ENCODE measurements at places on chromosomes 5 and 9. TPM values are rescaled to one million over a fixed set of nuclear protein-coding genes. Genes with fewer than 3 reads are reported as not detected.

DNA sequence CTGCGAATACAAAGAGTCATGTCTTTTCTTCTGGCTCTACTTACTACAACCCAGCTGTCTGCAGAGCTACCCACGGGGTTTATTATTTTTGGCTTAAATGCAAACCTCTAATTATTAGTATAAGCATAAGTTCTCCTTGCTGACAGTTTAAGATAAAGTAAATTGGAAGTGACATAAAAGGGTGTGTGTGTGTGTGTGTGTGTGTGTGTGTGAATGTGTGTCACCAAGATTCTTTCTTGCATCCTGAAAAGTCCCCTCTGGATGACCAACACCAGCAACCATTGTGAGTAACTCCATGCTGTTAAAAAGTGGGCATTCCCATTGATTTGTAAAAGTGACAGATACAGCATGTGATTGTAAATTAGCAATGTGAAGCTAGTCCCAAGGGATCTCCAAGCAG is 803.8 kb upstream of the ZNF608 start:
- no peaks in the 10 kb centered on the region for H3K36me3 ChIP-seq
- no peaks in the 10 kb centered on the region for H3K27me3 ChIP-seq
- no peaks in the 10 kb centered on the region for H3K4me1 ChIP-seq
- H3K4me3 ChIP-seq = no peak overlapping the region
- no peak for DNase-seq

DNA sequence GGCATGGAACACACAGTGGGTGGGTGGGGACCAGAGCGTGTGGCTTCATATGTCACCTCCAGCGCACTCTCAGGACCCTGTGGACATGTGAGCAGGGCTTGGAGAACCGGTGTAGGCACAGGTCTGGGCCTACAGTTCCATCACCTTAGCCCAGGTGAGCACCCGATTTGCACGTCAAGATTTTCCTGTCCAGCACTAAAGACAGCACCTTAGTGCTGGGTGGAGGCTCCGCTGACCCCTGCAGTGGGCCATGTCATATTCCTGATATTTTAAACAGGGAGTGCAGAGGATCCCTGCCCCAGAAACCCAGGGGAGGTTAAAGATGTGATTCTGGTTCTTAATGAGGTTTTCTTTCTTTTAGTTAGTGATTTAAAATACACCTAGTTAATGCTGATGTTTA is 356.0 kb upstream of the IRX4 start:
- H3K27me3 ChIP-seq = no peaks in the 10 kb centered on the region
- H3K36me3 ChIP-seq = no peaks in the 10 kb centered on the region
- H3K4me1 ChIP-seq = no peaks in the 10 kb centered on the region
- no peak for DNase-seq
- no peak overlapping the region for H3K27ac ChIP-seq

DNA sequence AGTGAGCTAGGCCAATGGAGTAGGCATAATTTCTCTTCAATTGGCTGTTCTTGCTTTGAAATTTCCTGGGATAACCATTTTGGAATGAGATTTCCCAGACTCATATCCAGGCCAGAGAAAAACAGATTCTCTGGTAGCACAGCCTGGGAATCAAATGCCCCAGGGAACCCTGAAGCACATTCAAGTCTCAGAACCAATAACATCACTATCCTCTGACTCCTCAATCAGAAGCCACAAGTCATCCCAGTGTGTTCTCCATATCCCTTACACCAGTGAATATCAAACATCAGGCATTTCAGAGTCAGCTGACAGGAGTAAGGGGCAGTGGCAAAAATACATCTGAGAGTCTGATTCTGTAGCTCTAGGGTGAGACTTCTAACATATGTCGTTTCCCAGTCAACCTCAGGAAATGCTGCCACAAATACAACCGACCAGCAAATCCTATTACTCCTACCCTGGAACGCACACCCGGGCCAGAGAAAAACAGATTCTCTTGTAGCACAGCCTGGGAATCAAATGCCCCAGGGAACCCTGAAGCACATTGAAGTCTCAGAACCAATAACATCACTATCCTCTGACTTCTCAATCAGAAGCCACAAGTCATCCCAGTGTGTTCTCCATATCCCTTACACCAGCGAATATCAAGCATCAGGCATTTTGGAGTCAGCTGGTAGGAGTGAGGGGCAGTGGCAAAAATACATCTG is 537.7 kb upstream of the NMUR2 start:
- no peaks in the 10 kb centered on the region for H3K36me3 ChIP-seq
- no peaks in the 10 kb centered on the region for H3K27me3 ChIP-seq
- no peak overlapping the region for H3K27ac ChIP-seq
- DNase-seq = no peak

GRCh38 chr5:31156631-31157160 is 36.8 kb upstream of the CDH6 start:
- no peak overlapping the region for H3K27ac ChIP-seq
- no peaks in the 10 kb centered on the region for H3K4me1 ChIP-seq
- no peak overlapping the region for H3K4me3 ChIP-seq
- no peak for DNase-seq
- no peaks in the 10 kb centered on the region for H3K27me3 ChIP-seq
- H3K36me3 ChIP-seq = no peaks in the 10 kb centered on the region

Gene IFNK
- total RNA-seq = not detected

Gene CCL27
- total RNA-seq = not detected

Gene DND1
- total RNA-seq = 3.1 TPM

Gene PLCXD3
- not detected for total RNA-seq

Gene CORO2A
- 9.2 TPM for total RNA-seq

All from activated CD8-positive, alpha-beta T cell treated with anti-CD3 and anti-CD28 coated beads, Interleukin-2, amount 10 ng/mL, durations not matched to agents 7 days and 5 days (primary cell).